ENCODE measurements at places on chromosomes 6 and 20.

GRCh38 chr6:114375541-114376192, 32.8 kb upstream of the HS3ST5 start:
- DNase-seq = no peak

- no peak for DNase-seq
These were observed 93.2 kb downstream of the IRF4 start for GRCh38 chr6:484746-485145.

DNA sequence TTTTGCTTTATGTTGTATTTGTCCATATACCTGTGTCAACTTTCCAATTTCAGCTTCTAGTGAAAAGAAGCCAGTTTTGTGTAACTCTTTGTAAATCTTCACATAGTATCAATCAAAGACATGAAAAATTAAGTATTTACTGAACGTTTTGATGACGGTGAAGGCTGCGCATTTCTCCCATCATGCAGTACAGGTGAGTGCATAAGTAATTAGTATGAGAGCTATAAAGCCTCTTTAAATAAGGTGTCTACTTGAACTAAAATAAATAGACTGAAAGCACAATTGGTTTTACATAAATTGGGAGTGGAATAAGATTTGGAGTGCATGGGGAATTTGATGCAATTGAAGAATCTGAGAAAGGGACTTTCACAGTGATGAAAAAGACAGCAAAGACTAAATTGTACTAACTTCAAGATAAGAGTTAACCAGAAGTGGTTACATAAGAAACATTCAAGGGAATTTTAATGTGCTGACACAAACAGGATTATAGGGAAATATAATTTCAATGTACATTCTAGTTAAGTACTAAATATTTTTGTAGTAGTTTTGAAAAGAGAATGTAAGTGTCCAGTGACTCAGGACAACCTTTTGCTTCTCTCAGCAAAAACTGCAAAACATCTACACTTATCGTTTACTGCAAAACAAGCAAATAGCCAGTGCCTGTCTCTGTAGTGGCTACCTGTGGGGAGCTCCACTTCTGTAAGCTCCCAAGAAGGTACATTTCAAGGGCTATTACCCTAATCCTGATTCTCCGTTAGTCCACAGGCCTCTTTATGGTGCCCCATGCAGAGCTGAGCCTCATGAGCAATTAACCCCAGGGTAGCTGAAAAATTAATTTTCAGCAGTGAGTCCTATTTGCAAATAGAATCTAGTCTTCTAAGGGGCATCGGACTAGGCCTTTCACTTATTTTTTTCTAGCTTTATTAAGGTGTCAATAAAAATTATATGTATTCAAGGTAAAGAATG, 13.0 kb downstream of the TENT5A start:
- no peak for DNase-seq

- DNase-seq = no peak
These were observed 22.6 kb downstream of the CST4 start for GRCh38 chr20:23666189-23666588.

DNA sequence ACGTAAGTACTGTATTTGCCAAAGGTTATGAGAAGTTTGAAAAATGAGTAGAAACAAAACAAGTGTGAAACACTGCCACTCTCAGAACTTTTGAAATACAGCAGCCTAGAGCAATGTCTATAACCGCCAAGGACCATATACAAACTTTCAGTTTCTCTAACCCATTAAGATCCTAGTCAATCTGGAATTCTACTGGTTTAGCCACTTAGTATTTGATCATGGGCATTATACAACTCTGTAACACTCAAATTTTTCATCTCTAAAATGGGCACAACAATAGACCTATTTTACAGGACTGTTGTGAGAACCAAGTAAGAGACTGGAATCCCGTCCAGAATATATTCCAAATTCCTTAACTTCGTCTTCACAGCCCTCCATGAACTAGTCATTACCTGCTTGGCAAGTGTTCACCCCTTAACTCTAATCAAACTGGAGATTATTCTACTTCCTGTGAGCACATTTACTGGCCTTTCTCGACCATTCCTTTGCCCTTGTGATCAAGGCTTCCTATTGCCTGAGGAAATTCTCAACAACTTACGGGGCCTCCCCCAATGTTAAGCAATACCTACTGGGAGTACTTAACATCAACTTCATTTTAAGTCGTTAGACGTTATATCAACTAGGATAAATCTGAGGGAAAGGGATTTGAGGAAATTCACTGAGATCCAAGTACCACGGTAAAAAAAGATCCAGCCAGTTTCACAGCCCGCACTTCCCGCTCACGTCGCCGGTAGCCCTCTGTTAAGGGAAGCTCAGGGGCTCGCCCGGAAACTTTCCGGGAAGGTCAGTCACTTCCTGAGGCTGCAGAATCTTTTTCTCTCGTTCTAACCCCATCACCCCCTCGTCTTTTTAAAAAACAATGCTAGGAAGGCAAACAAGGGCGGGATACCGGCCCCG, 1.1 kb downstream of the EIF2S2 start:
- no peak for DNase-seq

GRCh38 chr6:90222724-90223198, 73.9 kb downstream of the BACH2 start:
- DNase-seq = no peak
